ENCODE measurements at places on chromosomes 2 and 18.

DNA sequence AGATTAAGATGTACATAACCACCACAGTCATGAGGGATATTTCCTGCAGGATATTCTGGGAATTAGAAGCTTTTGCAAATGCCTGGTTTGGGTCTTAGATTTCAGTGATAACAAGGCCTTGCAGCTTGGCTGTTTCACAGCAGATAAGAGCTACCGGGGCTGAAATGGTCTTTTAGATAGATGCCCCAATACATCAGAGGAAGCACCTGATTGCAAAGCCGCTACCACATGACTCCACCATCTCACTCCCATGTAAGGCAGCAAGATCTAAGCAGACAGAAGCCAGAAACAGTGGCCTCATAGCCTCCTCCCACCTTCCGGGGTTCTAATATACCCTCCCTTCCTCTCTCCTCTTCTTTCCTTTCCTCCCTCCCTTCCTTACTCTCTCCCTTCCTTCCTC is 31.1 kb upstream of the EPG5 start:
- DNase-seq: no peak

DNA sequence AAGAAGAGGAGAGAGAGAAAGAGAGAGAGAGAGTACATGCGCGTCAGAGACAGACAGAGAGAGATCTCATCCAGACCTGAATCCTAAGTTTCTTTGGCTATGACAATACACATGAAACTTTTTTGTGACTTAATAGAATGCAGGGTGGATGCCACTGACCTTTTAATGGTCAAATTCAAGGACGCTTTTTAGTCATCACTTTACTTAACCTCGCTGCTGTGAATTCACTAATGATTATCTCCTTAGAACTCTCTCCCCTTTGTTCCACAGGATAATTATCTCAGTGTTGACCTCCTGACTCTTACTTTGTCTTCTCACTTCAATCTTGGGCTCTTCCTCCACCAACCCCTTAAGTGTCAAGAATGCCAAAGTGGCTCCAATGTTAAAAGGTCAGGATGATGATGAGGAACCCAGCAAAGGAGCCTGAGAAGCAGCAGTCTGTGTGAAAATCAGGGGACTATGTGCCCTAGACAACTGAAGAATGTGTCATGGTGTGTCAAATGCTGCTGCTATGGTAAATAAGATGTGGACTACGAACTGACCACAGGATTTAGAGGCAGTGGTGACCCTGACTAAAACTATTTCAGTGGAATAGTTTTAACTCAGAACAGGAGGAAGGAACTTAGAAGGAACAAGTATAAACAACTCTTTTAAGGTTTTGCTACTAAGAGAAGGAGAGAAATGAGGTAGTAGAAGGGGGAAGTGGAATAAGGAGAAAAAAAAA is 382.1 kb downstream of the ZEB2 start:
- no peak for DNase-seq

GRCh38 chr2:205590759-205591158 is 91.5 kb upstream of the NRP2 start:
- no peak for DNase-seq

GRCh38 chr18:35132021-35132902 is 91.0 kb downstream of the MAPRE2 start:
- no peak for DNase-seq

GRCh38 chr2:105596411-105596921 is 148.2 kb upstream of the NCK2 start:
- DNase-seq: no peak

- no peak for DNase-seq
Measured at GRCh38 chr2:73614997-73615396, 27.2 kb downstream of the NAT8 start.

All from kidney (tissue), 22 donors.